A673 (cell line): ENCODE measurements at places on chromosomes 3 and 15. TPM values are rescaled to one million over a fixed set of nuclear protein-coding genes. Genes with fewer than 3 reads are reported as not detected.

CLDN18 gene
- total RNA-seq = not detected in 2 replicates

ZNF662 gene
- total RNA-seq = not detected in 2 replicates

RAP2B gene
- 13.7 and 15.8 TPM in 2 replicates for total RNA-seq

PLAAT1 gene
- 0.75 and 1.4 TPM in 2 replicates for total RNA-seq

AGTR1 gene
- total RNA-seq = not detected in 2 replicates

SMCO1 gene
- total RNA-seq = not detected in 2 replicates

PIGX gene
- total RNA-seq = 59.0 and 59.1 TPM in 2 replicates
